Central memory CD4-positive, alpha-beta T cell (primary cell): ENCODE measurements at places on chromosomes 2 and 18.

- DNase-seq, result no peak
Observed at GRCh38 chr2:148721991-148722777, 77.6 kb downstream of the EPC2 start.

DNA sequence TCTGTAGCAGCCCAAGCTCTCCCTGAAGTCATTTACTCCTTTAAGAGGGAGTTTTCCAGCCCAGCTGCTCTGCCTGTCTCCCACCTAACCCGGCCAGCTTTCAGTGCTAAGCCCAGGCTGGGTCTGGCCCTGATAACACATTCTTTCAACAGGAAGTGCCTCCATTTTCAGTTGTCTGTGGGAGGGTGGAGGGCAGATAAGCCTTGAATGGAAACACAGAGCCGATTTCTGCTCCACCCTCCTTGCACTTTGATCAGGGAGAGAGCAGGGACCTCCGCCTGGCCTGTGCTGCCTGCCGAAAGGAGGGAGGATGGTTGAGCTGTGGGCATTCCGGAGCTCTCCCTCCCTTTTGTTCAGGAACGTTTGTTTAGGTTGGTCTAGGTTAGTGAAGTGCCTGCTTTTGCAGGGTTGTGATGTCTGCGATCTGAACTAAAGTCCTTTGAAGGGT, 24.8 kb downstream of the GATA6 start:
- DNase-seq, result no peak

GRCh38 chr18:75752740-75753263, 325.3 kb upstream of the SMIM21 start:
- DNase-seq, result no peak

DNA sequence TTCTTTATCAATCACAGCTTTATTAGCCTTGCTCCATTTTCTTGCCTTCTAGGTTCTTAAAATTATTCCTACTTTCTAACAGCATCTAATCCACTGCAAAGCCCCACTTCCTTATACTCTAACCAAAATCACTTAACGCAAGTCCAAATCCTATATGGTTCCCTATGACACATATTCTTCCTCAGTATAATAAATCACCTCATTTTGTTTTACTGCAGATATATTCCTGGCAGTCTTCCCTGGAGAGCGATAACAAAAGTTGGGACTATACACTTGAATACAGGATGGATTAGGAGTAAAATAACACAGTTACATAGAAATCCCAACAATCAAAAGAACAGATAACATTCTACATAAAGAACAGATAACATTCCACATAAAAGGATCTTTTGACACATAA, 144.8 kb downstream of the ATAD2B start:
- no peak for DNase-seq

DNA sequence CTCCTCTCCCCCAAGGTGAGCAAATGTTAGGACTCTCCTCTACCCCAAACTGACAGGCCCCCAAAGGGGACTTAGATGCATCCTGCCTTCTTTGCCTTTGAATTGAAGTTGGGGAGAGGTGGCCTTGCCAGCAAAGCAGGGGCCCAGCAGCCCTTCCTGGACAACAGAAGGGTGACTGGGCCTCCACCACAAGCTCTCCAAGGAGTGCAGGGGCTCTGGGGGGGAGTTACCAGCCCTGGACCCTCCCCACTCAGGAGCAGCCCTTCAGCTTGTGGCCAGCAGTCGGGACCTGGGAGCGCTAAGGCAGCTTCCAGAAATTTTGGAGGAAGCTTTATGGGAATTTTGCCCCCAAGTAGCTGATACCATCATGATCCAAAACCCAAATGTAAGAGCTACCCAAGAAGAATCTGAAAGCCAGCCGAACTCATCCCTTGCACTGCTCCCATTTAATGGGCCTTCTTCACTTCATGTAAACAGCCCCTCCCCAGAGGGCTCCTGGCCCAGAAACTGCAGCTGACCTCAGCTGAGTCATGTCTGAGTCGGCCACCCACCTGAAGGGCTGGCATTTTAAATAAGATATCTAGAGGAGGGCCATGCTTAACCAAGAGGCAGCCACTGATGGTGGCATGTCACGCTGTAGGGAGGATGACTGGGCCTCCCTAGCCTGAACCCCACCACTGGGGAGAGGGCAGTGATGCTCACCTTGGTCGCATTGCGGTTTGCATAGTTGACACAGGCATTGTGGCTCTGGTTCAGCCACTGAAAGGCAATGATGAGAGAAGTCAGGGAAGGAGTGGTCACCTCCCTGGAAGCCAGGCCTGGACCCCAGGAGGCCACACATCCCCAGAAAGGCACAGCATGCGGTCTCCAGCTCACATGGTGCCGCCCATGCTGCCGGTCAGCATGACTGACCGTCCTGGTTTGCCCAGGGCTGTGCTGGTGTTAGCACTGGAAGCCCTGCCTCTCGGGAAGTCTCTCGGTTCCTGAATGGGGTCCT, 71.5 kb downstream of the SFXN5 start:
- DNase-seq, result no peak
